ENCODE measurements at places on chromosomes 12 and 14.

- no peak for DNase-seq
Measured at GRCh38 chr12:21879312-21879711, 61.9 kb downstream of the ABCC9 start.

- DNase-seq: no peak
Measured at GRCh38 chr12:75591628-75592027, 80.2 kb upstream of the KRR1 start.

- no peak for DNase-seq
Measured at GRCh38 chr12:120925740-120926563, 21.8 kb upstream of the SPPL3 start.

DNA sequence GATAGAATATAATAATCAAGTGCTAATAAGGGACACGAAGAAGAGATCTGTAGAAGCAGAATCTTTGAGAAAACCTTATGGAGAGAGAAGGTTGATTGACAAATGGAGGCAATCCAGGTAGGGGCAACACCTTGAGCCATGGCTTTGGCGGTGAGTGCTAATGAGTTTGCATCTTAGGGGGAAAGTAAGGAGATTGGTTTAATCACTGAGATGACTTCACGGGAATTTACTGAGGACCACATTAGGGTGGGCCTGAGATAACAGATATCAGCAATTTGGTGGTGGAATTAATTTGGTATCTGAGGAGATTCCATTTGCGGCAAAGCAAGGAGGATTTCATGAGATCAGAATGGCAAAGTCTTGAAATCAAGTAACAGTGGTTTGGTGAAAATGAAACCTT, 1.8 kb upstream of the LARP4 start:
- DNase-seq: no peak

DNA sequence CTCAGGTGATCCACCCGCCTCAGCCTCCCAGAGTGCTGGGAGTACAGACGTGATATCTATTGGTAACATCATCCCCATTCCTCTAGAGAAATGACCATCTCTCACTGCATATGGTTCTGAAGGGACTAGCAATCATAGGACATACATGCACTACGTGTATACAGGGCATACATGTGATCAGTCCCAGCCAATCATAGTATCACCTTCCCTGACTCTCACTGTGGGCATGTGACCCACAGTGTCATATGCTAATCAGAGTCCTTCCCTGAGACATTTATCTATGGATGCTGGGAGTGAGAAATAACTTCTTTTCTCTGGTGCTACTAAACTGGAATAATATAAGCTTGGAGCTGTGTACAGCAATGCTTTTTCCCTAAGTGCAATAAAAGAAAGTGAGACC, 12.1 kb upstream of the FBXW8 start:
- no peak for DNase-seq

GRCh38 chr12:7001921-7002591, 16.2 kb downstream of the LPCAT3 start:
- DNase-seq: no peak

DNA sequence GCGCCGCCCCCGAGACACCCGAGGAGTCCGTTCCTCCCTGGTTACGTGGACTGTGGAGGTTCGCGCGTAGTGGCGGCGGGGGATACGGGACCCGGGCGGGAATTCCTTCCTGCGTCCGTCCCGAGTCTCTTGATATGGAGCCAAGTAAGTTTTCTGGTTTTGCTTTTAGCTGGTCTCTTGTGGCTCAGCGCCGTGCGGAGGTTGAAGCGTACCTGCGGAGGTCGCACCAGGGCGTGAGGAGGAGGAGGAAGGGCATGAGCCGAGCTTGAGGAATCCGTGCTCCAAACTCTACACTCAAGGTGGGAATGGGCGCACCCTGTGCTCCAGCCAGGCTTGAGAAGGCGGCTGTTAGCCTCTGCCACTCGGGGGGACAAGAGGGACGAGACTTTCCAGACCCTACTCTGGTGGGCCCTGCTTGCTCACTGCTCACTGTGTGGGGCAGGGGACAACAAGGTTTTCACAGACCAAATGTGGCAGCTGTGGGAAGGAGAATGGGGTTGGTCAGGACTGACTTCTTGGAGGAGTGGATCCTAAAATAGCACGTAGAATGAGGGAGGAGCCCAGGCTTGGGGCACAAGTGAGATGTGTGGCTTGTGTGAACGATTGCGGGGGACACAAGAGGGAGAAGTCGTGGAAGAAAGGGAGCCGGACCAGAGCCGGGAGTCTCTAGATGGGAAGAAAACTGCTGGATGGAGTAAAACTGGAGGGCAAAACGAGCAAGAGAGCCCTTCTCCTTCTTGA, 577 bp downstream of the ATG101 start:
- no peak for DNase-seq

GRCh38 chr12:46459111-46459510, 86.5 kb upstream of the SLC38A2 start:
- no peak for DNase-seq

- no peak for DNase-seq
Measured at GRCh38 chr14:93825235-93825553, 36.9 kb upstream of the PRIMA1 start.

DNA sequence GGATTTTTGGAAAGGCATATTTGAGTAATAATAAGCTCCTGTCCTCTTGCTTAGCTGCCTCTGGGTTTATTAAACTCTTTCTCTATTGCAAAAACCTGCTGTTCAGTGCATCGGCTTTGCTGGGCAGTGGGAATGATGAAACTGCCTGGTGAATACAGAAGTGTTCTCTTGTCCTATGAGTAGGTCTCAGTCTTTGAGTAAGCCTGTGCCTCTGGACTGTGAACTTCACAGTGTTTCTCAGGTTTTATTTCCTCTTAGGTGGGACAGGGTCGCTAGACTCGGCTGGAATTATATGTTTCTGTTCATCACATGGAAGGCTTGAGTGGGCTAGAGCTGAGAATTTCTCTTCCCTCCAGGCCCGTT, 46.4 kb downstream of the CRADD start:
- DNase-seq: no peak

- DNase-seq: no peak
Measured at GRCh38 chr14:88036422-88036821, 31.5 kb downstream of the GPR65 start.

- no peak for DNase-seq
Measured at GRCh38 chr14:22174412-22175277, 414.4 kb downstream of the DAD1 start.

- no peak for DNase-seq
Measured at GRCh38 chr12:43728117-43728516, 30.5 kb downstream of the PUS7L start.

- peak; percentile 95 for DNase-seq
Measured at GRCh38 chr12:108768591-108769500, 37.5 kb upstream of the CORO1C start.

- DNase-seq: no peak
Measured at GRCh38 chr14:97491697-97492096, 694.5 kb downstream of the VRK1 start.

DNA sequence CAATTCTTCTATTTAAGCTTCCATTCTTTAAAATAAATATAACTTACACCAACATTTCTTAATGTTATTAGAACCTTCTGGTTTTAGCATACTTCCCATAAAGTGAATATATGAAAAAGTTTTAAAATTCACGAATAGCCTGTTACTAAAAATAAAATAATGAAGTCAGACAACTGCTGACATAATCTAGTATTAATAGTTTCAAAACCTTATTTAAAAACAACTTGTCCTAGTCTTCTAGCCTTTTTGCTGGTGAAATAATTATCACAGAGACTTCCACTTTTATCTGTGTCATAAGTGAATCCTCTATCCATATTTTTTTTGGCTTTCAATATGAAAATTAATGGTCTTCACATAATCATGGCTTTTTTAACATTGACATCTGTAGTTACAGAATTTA, 93.8 kb upstream of the MON2 start:
- DNase-seq: no peak

GRCh38 chr14:45249856-45250575, 3.0 kb downstream of the MIS18BP1 start:
- no peak for DNase-seq

DNA sequence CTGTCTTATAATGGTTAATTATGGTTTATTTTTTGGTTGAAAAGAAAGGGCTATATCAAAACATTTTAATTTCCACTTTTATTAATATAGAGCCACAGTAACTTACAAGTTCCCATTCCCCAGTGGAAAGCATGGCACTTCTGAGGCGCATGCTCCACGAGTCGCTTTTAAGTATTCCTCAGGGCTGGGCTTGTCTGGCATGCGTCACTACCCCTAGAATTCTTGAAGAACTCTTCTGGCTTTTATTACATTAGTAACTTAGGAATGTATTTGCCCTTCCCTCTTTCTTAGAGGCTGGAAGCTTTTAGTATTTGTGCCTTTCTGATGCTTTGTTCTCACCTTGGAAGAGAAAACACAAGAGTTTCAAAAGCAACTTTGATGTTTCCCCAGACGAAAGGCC, 81.1 kb downstream of the ESR2 start:
- no peak for DNase-seq

DNA sequence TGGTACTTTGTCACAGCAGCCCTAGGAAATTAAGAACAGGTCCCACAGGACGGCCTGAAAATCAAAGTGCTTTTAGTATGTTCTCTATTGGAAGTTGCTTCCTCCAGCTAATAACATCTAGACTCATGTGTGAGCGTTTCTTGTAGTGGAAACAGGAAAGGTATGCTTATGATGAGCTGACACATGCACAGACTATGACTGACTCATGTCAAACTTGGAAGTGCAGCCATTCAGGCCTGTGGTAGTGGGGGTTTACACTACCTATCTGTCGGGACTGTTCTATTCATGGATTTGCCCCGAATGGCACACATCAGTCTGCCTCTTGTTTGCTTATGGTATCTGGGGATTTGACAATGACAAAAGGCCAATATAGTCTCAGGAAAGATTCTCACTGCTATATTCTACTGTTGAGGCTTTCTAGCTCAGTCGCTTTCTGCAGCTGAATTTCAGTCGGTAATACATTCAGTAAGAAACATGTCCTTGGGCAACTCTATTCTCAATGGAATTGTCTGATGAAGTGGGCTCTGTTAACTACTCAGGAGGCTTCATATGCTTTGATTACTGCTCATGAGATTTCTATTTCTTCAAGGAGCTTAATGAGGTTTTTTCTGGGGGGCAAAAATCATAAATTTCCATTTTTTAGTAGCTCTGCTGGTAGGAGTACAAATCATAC, 270.3 kb upstream of the DAAM1 start:
- no peak for DNase-seq

- DNase-seq: no peak
Measured at GRCh38 chr14:55366271-55366670, 45.4 kb downstream of the ATG14 start.

GRCh38 chr14:52919971-52920370, 30.9 kb downstream of the FERMT2 start:
- DNase-seq: no peak

- DNase-seq: no peak
Measured at GRCh38 chr12:98220636-98221035, 294.8 kb upstream of the TMPO start.

DNA sequence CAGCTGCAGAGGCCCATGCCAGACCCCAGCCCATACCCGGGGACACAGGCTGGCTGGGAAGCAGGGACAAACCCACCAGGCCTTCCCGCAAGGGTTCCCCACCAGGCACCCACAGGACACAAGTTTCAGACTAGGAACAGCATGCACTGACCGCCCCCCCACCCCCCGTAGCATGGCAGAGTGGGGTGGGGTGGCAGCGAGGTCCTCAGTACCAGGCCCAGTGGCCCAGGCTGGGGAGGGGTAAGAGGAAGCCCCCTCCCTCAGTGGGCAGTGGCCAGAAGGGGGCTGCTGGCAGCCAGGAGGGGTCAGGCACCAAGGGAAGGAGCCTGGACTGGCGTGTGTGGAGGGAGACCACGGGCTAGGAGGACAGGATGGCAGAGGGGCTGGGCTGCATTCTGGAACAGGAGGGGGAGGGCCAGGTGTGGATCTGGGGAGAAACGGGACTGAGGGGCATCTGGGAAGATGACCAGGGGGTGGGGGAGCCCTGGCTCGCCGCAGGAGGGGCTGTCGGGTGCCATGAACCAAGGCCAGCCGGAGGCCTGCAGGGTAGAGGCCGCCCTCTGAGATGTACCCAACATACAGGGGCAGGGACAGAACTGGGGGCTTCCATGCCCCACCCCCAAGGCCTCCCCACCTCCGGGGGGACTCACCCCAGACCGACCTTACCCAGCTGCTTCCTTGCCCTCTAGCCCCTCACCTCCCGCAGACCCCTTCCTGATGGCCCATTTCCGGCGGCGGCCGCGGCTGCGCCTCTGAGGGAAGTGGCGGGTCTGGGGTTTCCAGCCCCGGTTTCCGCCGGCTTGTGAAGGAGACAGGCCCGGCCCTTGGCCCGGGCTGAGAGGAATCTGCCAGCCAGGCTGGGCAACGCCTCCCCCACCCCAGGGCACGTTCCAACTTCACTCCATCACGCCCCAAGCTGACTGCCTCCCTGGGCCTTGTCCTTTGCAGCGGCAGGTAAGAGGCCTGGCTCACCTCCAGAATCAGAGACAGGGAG, 5.6 kb upstream of the JAG2 start:
- DNase-seq: no peak

DNA sequence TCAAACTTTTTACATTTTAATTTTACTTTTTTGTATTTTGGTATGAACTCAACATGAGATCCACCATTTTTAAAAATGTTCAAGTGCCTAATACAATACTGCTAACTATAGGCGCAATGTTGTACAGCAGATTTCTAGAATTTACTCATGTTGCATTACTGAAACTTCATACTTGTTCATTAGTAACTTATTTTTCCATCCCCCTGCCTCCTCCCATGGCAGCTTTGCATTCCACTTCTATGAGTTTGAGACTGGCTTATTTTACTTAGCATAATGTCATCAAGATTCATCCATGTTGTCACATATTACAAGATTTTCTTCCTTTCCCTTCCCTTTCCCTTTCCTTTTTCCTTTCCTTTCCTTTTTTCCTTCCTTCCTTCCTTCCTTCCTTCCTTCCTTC, 825.9 kb downstream of the SLC16A7 start:
- no peak for DNase-seq

GRCh38 chr12:65170209-65170881, 962 bp downstream of the LEMD3 start:
- peak; percentile 84 for DNase-seq

GRCh38 chr14:75424496-75424895, 3.3 kb upstream of the JDP2 start:
- DNase-seq: no peak

DNA sequence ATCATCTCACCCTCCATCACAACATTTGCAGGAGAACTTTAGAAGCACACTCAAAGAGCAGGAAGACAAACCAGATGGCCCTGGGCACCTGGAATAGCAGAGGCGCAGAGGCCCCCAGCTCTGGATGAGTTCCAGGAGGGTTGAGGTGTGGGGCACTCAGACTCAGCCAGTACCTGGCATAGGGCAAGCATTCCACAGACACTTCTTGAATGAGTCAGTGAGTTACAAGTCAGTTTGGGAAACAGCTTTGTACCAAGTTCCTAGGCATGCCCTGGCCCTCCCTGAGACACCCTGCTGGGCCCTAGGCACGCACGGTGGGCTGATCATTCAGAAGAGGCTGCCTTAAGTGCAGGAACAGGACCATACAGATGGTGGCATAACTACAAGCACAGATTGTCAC, 54.3 kb downstream of the MAP3K9 start:
- no peak for DNase-seq

- DNase-seq: peak; percentile 42
Measured at GRCh38 chr12:18224745-18225144, 36.6 kb upstream of the PIK3C2G start.

GRCh38 chr12:56657416-56658379, 11.9 kb upstream of the ATP5F1B start:
- no peak for DNase-seq

- DNase-seq: no peak
Measured at GRCh38 chr14:71414631-71415403, 507.6 kb downstream of the PCNX1 start.
